ENCODE measurements at places on chromosomes 5 and 9.

- DNase-seq = no peak
Measured at GRCh38 chr5:21152611-21153010, 1164.6 kb upstream of the CDH18 start.

DNA sequence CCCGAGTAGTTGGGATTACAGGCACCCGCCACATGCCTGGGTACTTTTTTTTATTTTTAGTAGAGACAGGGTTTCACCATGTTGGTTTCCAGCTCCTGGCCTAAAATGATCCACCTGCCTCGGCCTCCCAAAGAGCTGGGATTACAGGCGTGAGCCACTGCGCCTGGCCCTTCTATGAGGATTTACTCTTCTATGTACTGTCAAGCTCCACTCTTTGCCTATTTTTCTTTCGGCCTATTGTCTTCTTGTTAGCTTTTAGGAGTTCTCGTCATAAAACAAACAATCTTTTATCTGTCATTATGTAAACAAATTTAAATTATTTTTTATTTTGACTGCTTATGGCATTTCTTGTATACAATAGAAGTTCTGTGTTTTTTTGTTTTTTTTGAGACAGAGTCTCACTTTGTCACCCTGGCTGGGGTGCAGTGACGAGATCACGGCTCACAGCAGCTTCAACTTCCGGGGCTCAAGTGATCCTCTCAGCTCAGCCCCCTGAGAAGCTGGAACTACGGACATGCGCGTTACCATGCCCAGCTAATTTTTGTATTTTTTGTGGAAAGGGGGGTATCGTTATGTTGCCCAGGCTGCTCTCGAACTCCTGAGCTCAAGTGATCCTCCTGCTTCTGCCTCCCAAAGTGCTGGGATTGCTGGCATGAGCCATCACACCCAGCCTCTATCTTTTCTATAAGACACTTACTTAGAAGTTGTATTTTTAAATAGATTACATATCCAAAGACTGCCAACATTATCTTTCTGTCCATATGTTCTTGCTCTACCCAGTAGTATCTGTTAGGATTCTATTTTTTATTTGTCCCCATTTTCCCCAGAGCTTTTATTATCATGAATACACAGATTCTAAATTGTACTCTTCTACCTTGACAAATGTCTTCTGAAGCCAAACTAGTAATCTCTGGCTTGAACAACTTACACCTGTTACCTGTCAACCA is 29.2 kb downstream of the CSNK1A1 start:
- DNase-seq = no peak

- DNase-seq = peak; percentile 99
Measured at GRCh38 chr9:111631214-111631971, at the start of gene DNAJC25. Gene DNAJC25, plus strand, starts transcription at chr9:111631334. Its CDS starts 74 bp downstream, at chr9:111631408.

- no peak for DNase-seq
Measured at GRCh38 chr5:77262697-77263096, 52.2 kb downstream of the PDE8B start.

- peak; percentile 10 for DNase-seq
Measured at GRCh38 chr5:179406031-179406961, 61.0 kb upstream of the ADAMTS2 start.

DNA sequence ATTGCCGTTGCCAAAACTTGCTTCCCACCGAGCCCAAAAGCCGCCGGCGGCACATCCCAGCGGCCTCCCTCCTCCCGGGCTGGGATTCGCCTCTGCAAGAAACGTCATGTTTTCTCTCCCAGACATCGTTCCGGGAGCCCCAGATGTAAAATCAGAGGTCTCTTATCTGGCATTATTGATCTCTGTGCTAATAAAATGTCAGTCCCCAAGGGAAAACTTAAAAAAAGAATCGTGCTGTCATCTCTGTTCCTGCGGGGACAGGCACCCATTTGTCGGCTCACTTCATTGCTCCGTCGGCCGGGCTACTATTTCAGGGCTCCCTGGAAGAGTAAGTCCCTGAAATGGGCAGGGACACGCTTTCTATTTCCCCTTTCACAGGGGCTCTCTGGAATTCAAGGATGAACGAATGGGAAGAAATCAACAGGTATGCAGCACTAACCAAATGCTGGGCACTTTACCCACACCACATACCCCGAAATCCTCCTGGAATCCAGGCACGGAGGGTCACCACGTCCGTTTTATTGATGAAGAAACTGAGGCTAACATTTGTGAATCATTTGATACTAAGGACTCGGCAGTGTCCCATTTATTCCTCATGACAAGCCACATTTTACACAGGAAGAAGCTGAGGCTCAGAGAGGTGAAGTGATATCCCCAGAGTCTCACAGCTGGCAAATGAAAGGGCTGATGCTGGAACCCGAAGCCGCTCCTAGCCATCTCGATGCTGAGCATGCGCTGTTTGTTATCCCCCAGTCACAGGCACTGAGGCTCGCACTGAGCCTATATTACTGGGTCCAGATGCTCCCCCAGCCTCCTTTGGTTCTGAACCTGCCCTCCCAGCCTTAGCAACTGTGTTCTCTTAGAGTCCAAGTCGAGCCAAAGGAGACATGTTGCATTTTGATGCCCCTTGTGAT is 35.7 kb upstream of the MSX2 start:
- DNase-seq = no peak
